Stimulated activated CD4-positive, alpha-beta T cell treated with anti-CD3 and anti-CD28 coated beads, Interleukin-1b, Interleukin-23, amount 100 ng/mL, for 4 hours (primary cell): ENCODE measurements at places on chromosomes 6 and 20.

DNA sequence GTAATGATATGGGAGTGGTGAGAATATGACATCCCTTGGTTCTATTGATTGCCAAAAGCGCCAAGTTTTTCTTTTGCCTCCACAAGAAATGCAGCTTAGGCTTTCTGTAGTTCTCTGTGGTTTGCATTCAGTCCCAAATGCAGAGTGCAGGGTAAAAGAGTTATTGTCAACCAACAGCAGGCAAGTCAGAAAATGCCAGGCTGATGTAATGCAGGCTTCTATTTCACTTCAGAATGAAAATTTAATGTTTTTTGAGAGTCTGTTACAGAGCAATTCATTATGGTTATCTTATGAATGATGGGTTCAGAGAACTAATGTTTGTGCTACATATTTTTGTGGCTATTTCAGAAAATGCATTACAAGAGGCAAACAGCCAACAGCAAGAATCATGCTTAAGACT, 293.5 kb downstream of the CENPW start:
- DNase-seq = no peak

GRCh38 chr6:99521633-99522151, 6.5 kb upstream of the USP45 start:
- DNase-seq = no peak

GRCh38 chr6:139448051-139448649, 73.7 kb upstream of the CITED2 start:
- DNase-seq = no peak

DNA sequence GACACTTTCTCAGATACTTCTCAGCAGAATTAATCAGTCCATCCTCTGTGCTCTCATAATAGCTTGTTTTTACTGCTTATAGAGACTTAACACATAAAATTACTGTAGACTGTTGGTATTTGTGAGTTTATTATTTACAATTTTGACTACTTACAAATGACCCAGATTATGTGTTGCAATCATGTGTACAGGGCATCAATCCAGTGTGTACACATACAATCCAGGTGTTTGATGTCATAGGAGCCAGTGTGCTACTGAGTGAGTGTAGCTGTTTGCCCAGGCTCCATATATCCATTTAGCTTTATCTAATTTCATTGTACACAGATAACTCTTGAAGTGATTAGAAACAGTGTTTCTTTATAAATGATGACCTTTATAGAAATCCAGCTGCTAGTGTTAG, 31.3 kb downstream of the TRMT11 start:
- no peak for DNase-seq

DNA sequence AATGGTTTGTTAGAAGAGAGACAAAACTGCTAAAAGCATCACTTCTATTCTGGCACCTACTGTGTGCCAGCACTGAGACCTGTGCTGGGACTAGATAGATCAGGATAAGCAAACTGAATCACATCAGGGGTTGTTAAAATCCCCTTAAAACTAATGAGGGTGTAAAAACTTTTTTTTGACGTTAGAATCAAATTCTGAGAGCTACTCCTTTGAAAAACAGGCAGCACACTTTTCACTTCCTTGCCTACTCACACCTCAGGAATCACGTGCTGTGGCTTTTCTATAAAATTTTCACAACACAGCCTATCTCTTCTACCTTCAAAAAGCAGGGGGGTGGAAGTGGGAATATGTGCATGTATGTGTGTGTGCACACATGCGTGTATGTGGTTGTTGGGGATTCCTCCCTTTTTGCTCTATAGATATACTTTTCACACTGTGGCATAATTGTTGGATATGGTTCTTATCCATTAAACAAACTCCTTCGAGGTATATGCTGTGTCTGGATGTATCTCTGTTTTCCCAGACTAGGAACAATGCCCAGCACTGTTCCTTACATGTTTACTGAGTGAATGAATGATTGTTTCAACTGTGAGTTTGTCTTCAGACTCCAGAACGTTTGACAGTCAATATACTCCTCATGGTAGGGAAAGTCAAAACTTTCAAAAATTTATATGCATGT, 105.4 kb downstream of the FYN start:
- no peak for DNase-seq

- DNase-seq = no peak
Observed at GRCh38 chr20:20251836-20252235, 116.1 kb upstream of the INSM1 start.

- DNase-seq = no peak
Observed at GRCh38 chr20:62367136-62367632, at the start of gene LAMA5. Gene LAMA5 (minus strand): TSS chr20:62367312. CDS start chr20:62367245, 67 bp downstream.

- no peak for DNase-seq
Observed at GRCh38 chr20:22824077-22824476, 211.0 kb upstream of the SSTR4 start.

DNA sequence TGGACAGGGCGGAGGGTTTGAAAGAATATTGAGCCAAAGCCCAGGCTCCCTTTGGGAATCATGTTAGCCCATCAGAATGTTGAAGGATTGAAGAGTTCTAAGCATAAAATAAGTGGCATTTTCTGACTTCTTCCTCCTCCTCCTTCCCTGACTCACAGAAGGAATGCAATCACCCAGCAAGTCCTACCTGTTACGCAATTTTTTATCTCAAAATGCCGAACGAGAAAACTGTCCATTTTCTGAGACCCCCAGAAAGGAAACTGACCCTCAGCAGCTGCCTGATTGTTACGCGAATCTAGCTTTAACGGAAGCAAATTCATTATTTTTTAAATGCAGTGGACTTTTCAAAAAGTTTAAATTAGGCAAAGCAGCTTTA, 4.7 kb upstream of the DNAJC5 start:
- no peak for DNase-seq

DNA sequence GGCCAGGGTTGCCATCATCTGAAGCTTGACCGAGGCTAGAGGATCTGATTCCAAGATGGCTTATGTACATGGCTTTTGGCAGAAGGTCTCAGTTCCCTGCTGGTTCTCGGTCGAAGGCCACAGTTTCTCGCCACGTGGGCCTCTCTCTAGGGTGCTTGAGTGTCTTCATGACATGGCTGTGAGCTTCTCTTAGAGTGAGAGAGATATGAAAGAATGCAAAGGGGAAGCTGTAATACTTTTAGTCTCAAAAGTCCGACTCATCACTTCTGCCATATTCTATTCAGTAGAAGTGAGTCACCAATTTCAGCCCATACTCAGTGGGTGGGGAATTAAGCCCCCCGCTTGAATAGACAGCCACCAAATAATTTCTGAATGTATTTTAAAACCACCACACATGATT, 94.2 kb downstream of the UTRN start:
- no peak for DNase-seq

- no peak for DNase-seq
Observed at GRCh38 chr6:26152226-26153101, 65.2 kb downstream of the HFE start.

DNA sequence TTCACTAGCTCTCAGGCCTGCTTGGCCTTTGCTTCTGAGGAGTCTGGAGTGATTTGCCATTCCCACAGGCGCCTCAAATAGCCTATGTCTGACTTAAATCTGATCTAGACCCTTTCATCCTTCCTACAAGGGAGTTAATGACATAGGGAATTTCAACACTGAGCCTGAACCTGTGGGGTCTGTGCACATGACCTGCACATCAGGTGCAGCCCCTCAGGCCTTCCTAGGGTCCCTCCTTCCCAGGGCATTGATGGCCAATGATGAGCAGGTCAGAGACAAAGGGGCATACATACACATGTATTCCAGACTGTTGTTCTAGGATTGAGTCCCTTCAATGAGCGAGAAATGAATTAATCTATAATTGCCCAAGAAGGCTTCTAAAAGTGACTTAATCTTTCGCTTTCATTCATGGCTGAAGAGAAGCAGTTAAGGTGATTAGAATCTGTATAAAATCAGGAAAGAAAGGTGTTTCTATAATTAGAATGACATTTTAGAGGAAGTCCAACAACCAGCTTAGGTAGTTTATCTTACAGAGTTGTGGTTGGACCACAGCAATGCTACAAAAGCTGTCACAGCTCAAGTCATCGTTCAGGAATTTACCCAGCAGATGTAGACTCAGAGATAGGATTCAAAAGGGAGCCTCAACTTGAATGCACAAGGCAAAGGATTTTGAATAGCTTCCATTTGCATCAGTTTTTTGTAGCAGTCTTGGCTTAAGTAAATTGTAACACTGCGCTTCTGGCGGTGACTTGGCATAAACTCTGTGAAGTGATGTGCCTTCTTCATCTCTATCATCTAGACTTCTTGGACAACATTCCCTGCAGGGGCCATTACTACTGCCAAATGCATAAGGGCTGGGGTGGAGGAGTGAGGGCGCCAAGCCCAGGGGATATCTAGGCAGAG, 27.0 kb upstream of the TBC1D7 start:
- no peak for DNase-seq

DNA sequence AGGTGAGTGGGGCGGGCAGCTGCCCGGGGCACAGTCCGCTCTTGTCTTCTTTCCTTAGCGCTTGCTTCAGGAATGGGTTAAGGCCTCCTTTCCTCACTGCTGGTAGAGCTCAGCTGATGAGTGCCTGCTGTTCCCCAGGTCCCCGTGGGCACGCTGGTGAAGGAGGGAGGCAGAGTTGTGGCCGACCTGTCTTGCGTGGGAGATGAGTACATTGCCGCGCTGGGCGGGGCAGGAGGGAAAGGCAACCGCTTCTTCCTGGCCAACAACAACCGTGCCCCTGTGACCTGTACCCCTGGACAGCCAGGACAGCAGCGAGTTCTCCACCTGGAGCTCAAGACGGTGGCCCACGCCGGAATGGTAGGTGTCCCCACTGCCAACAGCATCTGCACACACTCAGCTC, 15.7 kb downstream of the MTG2 start:
- DNase-seq = no peak

- DNase-seq = no peak
Observed at GRCh38 chr6:51992876-51993275, 94.5 kb downstream of the PKHD1 start.

- DNase-seq = no peak
Observed at GRCh38 chr20:52025938-52026337, 165.6 kb downstream of the ZFP64 start.

- no peak for DNase-seq
Observed at GRCh38 chr6:45966797-45967196, 48.9 kb downstream of the CLIC5 start.

- peak; percentile 42 for DNase-seq
Observed at GRCh38 chr6:46170357-46171289, at the start of gene ENPP5. Gene ENPP5 (minus strand): TSS chr6:46170980. CDS start chr6:46168262, 2,718 bp downstream.

GRCh38 chr6:10749734-10750133, 2.1 kb downstream of the TMEM14B start:
- no peak for DNase-seq

- no peak for DNase-seq
Observed at GRCh38 chr20:17966432-17967310, 1.9 kb downstream of the SNX5 start.

GRCh38 chr6:23179994-23180393, 610.6 kb downstream of the HDGFL1 start:
- DNase-seq = no peak
